ENCODE measurements at places on chromosomes 5 and 9. TPM values are rescaled to one million over a fixed set of nuclear protein-coding genes. Genes with fewer than 3 reads are reported as not detected.

The FABP6 gene
- 1.5 TPM for total RNA-seq

DNA sequence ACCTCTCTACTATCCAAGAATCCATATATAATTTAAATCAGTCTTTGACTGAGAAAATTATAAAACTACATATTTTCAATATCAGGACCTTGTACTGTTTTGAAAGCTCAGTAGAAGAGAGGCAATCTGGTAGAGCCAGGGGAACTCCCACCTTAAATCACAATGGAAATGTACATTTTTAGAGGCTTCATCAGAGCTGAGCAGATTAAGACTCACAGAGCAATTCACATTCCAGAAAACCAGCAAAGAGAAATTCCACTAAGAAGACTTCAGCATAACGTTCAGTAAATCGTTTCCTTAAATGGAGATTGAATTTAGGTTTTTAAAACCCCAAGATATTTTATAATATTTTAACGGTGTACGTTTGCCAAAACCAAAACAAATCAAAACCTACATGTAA is 227.8 kb upstream of the TRPM3 start:
- H3K4me3 ChIP-seq = no peak overlapping the region
- no peaks in the 10 kb centered on the region for H3K27me3 ChIP-seq
- no peaks in the 10 kb centered on the region for H3K4me1 ChIP-seq
- H3K36me3 ChIP-seq = no peaks in the 10 kb centered on the region
- DNase-seq = no peak

DNA sequence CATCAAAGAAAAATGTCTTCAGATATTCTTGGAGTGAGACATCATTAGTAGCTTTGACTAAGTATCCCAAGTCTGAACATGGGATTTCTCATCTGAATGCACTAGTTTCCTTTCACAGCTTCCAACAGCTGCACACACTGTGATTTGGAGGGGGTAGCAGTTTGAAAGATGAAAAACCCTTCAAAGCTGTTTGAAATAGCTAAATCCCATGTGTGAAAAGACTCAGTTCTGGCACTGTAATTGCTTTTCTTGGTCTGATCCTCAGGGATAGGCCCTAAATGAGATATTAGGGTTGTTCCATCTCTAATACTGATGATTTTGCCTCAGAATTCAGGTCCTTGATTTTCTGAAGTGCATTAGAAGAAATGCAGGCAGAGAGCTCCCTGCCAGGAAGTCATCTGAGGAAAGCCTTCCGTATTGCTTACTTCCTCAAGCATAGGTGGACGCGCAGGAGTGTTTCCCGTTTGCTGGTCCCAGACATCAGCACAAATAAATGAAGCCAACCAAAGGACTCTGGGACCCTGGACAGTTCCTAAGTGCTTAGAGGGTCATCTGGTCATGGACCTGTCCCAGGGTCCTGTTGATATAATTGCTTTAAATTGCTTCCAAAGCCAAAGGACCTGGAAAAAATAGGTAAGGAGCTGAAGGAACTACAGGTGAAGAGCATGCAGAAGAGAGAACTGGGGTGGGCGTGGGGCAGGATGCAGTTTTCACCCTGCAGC is 25.6 kb upstream of the FRMPD1 start:
- peak overlapping the region; percentile 52 for H3K27ac ChIP-seq
- no peak overlapping the region for H3K4me3 ChIP-seq
- no peaks in the 10 kb centered on the region for H3K36me3 ChIP-seq
- peaks cover 5% of the 10 kb centered on the region for H3K4me1 ChIP-seq
- H3K27me3 ChIP-seq = peaks cover 5% of the 10 kb centered on the region

DNA sequence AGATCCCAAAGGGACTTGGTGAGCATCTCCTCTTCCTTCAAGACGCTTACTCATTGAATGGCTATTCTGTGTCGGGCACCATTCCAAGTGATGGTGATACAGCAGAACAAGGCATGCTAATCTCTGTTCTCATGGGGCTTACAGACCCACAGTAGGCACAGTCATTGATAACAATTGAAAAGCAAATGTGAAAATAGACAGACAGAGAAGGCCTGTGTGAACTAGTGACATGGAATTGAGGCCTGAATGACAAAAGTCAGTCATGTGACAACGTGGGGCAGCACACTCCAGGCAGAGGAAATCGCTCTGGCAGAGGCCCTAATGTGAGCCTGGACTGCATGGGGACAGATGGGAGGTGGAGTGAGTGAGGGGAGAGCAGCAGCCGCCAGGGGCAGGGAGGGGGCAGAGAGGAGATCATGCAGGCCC is 70.7 kb upstream of the CPLX2 start:
- no peak overlapping the region for H3K4me3 ChIP-seq
- peaks cover 20% of the 10 kb centered on the region for H3K27me3 ChIP-seq
- H3K27ac ChIP-seq = no peak overlapping the region
- H3K4me1 ChIP-seq = peaks cover 29% of the 10 kb centered on the region
- H3K36me3 ChIP-seq = no peaks in the 10 kb centered on the region
- DNase-seq = no peak

DNA sequence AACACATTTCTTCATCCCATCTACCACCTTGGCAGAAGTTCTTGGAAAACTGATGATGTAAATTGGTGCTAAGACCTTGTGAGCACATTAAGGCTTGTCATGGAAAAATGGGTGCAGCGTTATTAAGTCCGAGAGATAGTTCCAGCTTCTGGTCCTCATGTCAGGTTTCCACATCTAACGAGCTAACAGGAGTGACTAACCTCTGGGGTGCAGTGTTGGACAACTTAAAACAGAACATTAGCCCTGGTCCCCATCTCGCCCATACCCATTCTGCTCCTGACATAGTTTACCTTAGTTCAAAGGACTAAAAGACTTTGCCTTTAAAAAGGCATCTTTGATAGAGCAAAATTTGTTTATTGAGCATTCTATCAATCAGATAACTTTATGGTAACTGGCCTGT is 128.0 kb downstream of the SLC1A3 start:
- no peaks in the 10 kb centered on the region for H3K36me3 ChIP-seq
- no peaks in the 10 kb centered on the region for H3K4me1 ChIP-seq
- no peak overlapping the region for H3K27ac ChIP-seq
- H3K27me3 ChIP-seq = peaks cover 7% of the 10 kb centered on the region
- no peak overlapping the region for H3K4me3 ChIP-seq

The FAM169A gene
- 11.6 TPM for total RNA-seq

GRCh38 chr5:127834554-127834953 is 131.4 kb downstream of the CCDC192 start:
- DNase-seq = no peak
- H3K4me1 ChIP-seq = peaks cover 29% of the 10 kb centered on the region
- H3K27me3 ChIP-seq = no peaks in the 10 kb centered on the region

DNA sequence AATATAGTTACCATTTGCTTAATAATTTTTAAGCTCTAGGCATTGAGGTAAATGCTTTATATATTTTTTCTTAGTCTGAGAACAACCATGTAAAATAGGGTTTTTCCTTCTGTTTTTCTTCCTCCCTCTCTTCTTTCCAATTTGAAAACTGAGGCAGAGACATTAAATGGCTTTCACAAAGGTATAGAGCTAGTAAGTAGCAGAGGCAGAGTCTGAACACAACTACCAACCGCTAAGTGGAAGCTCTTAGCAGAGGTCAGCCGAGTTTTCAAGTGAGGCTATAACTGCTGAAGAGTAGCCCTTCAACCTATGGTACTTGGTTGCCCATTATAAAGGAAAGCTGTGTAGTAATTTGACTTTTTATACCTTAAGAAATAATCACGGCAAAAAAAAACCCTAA is 187.1 kb downstream of the MEF2C start:
- no peak for DNase-seq
- no peak overlapping the region for H3K4me3 ChIP-seq
- H3K27ac ChIP-seq = no peak overlapping the region
- H3K36me3 ChIP-seq = peaks cover 2% of the 10 kb centered on the region
- H3K4me1 ChIP-seq = peaks cover 19% of the 10 kb centered on the region

- H3K36me3 ChIP-seq = peaks cover 3% of the 10 kb centered on the region
- H3K4me3 ChIP-seq = no peak overlapping the region
- DNase-seq = no peak
- no peak overlapping the region for H3K27ac ChIP-seq
- H3K4me1 ChIP-seq = no peaks in the 10 kb centered on the region
- H3K27me3 ChIP-seq = no peaks in the 10 kb centered on the region
Measured at GRCh38 chr5:27491047-27491446, 452.7 kb upstream of the CDH9 start.

The GRIA1 gene
- total RNA-seq = 1.2 TPM

The MCC gene
- total RNA-seq = 10.8 TPM

DNA sequence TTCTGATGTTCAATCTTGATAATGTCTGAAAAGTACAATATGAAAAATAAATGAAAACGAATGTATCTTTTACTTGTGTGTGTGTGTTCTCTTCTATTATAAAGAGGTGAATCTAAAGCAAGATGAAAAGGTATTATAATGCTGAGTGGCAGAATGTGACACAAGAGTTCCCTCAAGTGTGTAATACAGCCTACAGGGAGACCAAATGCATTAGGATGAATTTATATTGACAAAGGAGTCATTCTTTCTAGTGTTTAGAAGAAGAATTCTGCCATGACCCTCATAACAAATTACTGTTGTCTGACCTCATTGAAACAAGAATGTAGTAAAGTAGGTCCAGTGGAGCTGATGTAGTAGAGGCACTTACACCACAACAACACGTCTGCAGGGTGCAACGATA is 1119.0 kb upstream of the CDH10 start:
- H3K4me1 ChIP-seq = peaks cover 13% of the 10 kb centered on the region
- no peak overlapping the region for H3K4me3 ChIP-seq
- peak overlapping the region; percentile 81 for H3K27ac ChIP-seq
- no peaks in the 10 kb centered on the region for H3K27me3 ChIP-seq

All from neural crest cell (in vitro differentiated cells).